ENCODE measurements at places on chromosomes 7 and 10.

DNA sequence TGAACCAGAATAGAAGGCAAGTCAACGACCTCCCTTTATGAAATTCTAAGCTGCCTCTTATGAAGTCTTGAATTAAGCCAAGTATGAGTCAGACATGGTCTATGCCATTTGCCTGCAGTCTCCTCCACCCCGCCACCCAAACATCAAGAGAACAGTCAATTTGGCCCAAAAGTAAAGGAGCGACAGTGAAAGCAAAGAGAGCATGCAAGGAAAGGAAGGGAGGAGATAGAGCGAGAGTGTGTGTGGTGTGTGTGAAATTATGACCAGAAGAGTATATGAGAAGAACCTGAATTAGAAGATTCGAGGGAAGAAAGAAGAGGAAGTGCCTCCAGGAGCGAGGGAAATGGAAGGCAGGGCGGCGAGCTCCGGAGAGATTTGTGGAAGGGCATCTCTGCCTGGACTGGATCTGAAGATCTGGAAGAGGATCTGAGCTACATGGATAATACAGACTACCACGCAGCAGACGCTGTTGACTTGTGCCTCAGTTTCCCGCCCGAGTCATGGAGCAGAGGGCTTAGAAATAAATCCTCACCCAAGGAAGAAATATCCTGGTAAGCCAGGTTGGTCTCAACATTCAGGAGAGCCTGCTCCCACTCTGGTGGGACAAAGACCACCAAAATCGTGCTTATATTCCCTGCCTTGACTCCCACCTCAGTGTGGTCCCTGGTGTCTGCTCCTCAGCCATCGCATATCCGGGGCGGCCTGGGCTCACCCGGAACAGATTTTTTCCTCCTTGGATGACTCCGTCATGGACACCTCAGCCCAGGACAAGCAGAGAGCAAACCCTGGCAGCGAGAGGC lies 459 bp downstream of the ZDHHC6 start:
- peak; percentile 54 for DNase-seq

GRCh38 chr10:122239578-122240257 lies 31.4 kb upstream of the BTBD16 start:
- no peak for DNase-seq

GRCh38 chr10:113041324-113041723 lies 91.3 kb downstream of the TCF7L2 start:
- no peak for DNase-seq

- no peak for DNase-seq
Observed at GRCh38 chr10:133275684-133276092, 980 bp downstream of the ADAM8 start.

GRCh38 chr10:28496481-28496961 lies 36.4 kb upstream of the WAC start:
- no peak for DNase-seq

DNA sequence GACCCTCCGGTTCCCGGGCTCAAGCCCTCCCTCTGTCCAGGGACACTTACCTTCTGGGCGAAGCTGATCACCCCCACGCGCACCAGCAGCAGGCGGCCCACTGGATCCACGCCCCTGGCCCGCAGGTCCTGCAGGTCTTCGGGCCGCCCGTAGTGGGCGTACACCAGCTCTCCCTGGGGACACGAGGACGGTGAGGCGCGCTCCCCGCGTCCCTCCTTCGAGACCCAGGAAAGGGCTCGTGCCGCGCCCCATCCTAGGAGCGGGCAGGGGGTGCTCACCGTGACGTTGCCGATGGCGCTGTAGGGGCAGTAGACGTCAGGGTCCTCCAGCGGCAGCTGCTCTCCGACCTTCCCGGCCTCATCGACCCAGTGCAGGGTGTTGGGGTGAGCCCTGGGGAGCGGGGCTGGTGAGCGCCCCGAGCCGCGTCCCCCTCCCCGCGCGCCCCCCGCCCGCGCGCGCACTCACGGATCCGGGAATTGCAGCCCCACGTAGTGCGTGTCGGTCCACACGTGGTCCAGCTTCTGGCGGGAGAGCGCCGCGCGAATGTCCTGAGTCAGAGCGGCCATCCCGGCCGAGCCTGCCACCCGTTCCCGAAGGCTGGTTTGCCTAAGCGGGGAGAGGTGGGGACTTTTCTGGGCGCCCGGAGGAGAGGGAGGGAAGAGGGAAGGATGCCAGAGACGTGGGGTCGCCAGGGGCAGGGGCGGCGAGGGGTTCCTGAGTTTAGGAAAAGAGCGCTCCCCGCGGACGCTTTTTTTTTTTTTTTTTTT lies 8.2 kb downstream of the TFR2 start:
- DNase-seq = peak; percentile 71

DNA sequence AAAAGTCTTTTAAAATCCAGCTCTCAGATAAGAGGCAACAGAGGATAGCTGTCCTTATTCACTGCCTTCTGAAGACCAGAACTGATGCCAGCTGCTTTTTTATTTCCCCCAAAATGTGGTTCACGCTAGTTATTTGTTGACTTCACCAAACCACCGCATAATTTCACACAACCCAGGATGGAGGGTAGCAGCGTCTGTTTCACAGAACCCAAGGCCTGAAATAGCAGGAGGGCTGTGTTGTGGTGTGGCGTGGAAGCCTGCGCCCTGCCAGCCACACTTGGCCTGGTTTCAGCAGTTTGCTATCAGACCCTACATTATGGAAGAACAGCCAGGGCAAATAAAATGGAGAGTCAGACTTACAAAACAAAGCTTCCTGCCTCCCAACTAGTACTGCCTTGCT lies 155.4 kb downstream of the DYNC1I1 start:
- DNase-seq = no peak

GRCh38 chr7:16730937-16731336 lies 22.6 kb upstream of the TSPAN13 start:
- DNase-seq = no peak

DNA sequence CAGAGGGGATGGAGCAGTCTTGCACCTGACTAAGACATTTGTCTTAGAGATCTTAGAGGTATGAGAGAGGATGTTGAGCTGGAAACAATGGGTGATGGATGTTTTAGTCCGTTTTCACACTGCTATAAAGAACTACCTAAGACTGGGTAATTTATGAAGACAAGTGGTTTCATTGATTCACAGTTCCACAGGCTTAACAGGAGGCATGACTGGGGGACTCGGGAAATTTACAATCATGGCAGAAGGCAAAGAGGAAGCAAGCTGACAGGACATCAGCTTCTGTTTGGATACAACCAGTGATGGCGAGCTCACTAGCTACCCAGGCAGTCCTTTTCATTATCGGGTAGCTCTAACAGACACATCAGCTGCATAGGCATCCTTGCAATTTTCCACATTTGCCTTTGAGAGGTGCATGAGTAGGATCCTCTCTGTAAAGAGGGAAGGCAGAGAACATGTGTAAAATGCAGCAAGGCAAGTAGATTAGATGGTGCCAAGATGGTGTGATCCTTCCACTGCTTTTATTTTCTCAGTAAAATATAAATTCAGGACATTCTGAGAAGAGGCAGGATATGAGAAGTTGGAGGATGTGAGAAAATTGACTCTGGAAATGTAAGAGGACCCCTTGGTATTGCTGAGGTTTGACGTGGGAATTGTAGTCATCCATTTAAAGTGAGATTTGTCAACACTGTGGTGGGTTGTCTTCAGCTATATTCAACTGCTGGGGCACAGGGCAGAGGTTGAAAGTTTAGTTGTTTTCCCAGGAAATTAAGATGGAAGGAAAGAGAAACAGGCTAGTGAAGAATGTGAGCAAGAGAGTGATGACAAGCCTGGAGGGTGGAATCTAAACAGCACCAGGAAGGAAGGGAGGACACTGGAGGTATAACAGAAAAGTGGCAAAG lies 1140.0 kb upstream of the AUTS2 start:
- no peak for DNase-seq

DNA sequence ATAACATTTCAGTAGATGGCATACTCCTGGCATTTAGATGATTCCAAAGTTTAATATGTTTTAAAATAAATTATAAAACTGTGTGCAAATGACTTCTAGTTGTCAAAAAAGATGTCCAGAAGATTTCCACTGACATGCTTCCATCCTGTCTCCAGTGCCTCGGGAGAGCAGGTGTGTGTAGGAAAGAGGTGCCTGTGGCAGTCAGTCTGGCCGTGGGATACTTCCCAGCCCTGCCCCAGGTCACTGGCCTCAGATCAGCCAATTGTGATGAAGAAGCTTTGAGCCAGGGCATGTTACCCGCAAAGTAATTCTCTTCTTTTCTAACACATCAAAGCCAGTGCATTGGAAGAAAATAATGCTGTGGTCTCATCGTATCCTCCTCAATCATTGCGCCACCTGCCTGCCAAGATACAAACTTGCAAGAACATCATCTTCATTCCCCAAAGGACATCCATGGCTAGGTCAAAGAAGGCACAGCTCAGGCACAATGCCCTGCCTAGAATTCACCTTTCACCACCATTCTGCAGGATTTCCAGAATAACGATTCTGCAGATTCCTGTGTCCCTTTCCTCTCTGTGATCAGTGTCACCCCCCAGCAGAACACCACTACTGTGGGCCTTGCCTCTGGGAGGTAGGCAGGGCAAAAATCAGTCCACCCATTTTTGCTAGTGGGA lies 6.3 kb upstream of the KCNMA1 start:
- peak; percentile 45 for DNase-seq

- DNase-seq = no peak
Observed at GRCh38 chr10:49663596-49663995, 15.9 kb upstream of the C10orf53 start.

GRCh38 chr7:95632609-95633008 lies 36.3 kb upstream of the PDK4 start:
- DNase-seq = no peak

DNA sequence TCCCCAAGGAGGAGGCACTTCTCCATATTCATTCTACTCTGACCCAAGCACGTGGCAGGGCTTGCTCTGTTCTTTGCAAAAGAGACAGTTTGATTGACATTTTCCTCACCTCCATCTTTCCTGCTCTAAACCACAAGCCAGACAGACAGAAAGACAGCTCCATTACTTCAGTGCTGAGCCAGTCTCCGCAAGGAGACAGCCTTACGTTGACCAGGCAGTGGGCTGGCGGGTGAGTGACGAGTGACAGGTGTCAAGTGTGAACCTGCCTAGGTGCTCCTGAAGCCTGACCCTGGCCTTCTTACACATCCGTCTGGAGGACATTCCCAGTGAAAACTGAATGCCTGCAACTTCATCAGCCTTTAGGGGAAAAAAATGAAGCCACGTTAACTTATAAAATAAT lies 314.6 kb downstream of the TNS3 start:
- DNase-seq = no peak

- no peak for DNase-seq
Observed at GRCh38 chr7:32506266-32507054, 11.2 kb downstream of the AVL9 start.

DNA sequence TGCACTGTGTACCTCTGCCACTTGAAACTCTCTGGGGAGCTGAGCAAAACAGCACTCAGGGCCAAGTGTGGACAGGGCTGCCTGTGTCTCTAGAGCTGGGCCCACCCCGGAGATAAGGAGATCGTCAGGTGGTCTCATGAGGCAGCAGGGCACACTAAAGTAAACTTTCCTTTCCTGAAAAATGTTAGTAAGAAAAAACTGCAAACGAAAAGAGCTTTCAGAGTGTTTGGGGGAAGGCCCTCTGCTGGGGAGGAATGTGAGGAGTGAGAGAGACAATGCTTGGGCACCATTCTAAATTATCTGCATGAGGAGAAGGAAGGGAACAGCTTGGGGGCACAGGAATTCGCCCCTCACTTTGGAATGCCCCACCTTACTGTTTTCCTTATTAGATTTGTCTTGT lies 127.7 kb downstream of the ATXN7L1 start:
- no peak for DNase-seq

- DNase-seq = no peak
Observed at GRCh38 chr7:89738549-89738948, 415.7 kb upstream of the STEAP1 start.

GRCh38 chr7:130611218-130611617 lies 57.3 kb downstream of the COPG2 start:
- no peak for DNase-seq

DNA sequence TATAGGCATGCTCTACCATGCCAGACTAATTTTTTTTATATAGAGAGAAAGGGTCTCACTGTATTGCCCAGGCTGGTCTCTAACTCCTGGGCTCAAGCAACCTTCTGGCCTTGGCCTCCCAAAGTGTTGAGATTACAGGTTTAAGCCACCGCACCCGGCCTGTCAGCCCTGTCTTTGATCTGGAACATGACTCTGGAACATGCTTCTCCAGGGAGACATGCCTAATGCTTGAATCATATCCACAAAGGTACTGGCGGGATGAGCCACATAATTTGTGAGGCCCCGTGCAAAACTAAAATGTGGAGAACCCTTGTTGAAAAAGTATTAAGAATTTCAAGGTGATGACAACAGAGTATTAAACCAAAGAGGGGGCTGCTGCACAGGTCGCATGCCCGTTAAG lies 282.8 kb downstream of the ARHGAP12 start:
- DNase-seq = no peak

- DNase-seq = no peak
Observed at GRCh38 chr7:128912281-128912680, 1.8 kb upstream of the KCP start.

DNA sequence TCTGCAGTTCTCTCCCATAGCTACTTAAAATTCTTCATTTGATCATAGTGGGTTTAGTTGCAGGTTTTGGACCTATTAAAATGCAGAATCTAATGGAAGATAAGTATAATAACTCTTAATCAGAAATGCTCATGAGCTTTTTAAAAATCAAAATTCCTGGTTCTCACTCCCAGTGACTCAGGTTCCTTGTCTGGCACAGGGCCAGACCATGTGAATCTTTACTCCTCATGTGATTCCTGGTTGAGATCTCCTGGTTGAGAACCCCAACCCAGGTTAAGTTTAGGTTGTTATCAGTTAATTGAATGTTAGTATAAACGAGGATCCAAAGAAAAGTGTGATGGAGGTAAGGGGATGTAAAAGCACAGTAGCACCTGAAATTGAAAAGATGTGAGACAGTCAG lies 17.5 kb upstream of the TRUB1 start:
- no peak for DNase-seq

DNA sequence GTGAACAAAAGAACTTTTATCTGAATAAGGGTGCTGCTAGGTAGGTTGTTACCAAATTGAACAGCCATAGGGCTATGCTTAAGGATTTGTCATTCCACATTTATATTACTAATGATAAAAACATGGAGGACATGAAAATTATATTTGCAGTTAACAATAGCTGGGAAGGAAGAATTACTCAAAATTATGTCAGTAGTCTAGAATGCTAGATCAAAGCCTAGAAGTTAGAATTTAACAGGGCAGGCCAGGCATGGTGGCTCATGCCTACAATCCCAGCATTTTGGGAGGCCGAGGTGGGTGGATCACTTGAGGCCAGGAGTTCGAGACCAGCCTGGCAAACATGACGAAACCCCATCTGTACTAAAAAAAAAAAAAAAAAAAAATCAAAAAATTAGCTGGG lies 9.4 kb downstream of the STK17A start:
- DNase-seq = no peak
